Stimulated activated naive B cell treated with anti-CD40 and anti-IgM and Interleukin-4, amounts not matched to agents 10 μg/mL and 1 μg/mL and 100 μg/mL, for 72 hours (primary cell): ENCODE measurements at places on chromosomes 12 and 14.

DNA sequence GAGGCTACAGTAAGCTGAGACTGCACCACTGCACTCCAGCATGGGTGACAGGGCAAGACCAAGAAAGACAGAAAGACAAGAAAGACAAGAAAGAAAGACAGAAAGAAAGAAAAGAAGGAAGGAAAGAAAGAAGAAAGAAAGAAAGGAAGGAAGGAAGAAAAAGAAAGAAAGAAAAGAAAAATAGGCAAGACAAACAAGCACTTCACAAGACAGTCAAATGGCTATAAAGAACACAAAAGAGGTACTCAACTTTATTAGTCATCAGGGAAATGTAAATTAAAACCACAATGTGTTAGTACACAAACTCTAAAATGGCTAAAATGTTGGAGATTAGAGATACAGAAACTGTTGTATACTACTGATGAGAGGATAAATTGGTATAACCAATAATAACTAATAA, 6.6 kb downstream of the ATXN3 start:
- no peak for DNase-seq

GRCh38 chr12:130461447-130461815, 123.7 kb downstream of the PIWIL1 start:
- DNase-seq = no peak

DNA sequence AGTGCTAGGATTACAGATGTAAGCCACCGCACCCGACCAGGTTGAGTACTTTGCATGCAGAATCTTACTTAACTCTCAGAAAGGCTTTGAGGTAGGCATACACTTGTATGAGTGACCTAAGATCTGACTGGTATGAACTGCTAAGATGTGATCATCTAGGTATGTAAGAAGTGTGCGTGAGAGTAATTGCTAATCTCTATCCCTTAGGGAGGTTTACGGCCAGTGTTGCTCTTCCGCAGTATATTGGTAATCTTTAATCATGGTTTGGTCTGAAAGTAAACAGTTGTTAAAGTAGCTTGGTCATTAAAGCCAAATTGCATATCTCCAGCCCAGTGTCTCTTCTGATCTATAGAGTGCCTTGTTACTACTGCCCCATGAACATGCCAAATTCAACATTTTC, 7.8 kb downstream of the UNG start:
- DNase-seq = no peak

GRCh38 chr14:53963320-53964227, 6.9 kb upstream of the BMP4 start:
- DNase-seq = no peak

GRCh38 chr12:52360663-52361271, 6.5 kb downstream of the KRT85 start:
- DNase-seq = no peak

DNA sequence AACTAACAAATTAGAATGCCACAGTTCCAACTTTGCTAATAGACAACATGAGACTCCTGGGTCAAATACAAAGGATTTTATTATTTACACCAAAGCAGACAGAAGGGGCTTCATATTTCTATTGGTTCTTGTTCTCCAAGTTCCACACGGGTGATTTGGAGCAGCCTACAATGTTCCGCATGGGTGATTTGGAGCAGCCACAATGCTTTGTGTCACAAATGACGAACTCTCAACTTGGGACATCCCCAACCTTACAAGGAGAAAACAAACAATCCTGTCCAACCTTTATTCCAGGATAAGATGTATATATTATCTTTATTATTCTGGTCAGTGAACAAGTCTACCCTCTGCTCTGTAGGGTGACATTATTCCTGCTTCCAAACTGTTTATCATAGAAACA, 694.3 kb upstream of the MGAT4C start:
- DNase-seq = no peak
